ENCODE measurements at places on chromosomes 13 and 19. TPM values are rescaled to one million over a fixed set of nuclear protein-coding genes. Genes with fewer than 3 reads are reported as not detected.

DNA sequence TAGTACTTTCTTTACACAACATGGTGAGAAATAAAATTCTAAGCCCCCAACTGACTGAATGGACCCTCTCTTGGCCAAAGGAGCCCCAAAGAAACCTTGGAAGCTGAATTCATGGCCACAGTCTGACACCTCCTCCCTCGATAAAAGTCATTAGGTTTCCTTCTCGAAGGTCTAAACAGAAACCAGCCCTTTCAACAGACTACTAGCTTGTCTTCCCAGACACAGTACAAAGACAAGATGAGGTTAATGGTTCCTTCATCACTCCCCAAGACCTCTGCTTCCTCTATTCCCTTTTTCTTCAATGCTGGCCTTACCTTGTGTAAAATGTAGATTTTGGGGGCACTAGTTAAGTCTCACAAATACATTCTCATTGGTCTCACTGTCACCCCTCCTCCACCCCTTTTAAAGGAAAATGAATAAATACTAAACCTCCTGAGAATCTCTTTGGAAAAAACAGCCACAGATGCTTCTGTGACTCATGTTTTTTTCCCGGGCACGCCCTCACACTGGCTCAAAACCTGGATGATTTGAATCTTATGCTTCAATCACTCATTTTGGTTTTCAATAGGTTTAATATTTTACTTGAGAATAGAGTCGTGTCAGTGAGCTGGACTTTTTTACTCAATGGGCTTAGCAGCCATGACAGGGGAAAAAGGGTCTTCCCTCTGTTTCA lies 65.8 kb upstream of the MED4 start:
- no peak for DNase-seq

The MEIOSIN gene
- 0.37 TPM for total RNA-seq

GRCh38 chr19:49396738-49397505 lies 8.9 kb downstream of the KASH5 start:
- DNase-seq: no peak

- no peak for DNase-seq
Measured at GRCh38 chr19:35346193-35347052, 1.3 kb upstream of the FFAR1 start.

The ZNF471 gene
- total RNA-seq: 0.88 TPM

The PROZ gene
- not detected for total RNA-seq

DNA sequence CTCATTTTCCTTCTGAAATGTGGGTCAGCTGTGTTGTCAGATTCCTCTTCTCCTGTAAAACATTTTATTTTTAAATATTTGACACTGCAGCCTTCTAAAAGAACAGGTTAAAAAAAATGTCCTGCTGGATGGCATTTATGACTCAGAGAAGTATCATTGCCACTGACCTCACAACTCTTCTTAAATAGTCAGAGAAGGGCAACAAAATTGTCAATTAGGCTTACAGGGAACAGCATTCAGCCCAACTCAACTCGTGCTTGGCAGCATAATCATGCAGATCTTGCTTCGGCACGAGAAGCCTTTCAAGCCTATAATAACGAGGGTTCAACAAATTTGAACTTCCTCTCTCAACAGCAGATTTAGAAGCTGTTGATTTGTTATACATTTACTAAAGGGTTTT lies 296.7 kb upstream of the DACH1 start:
- peak; percentile 73 for DNase-seq

The ZNF558 gene
- total RNA-seq: 21.4 TPM

The TPTE2 gene
- total RNA-seq: not detected
